ENCODE measurements at places on chromosomes 1 and 21.

DNA sequence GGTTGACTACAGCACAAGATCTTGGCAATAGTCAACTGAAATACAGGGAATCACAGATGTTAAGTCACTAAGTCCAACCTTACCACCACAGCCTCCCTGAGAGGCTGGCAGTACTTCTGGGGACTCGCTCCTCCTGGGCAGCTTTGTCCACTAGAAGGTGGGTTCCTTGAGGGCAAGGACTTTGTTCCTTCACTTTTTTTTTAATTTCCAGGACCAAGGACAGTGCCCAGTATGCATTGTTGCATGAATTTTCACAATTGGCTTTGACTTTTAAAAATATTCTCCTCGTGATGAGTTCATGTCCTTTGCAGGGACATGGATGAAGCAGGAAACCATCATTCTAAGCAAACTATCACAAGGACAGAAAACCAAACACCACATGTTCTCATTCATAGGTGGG lies 96.7 kb upstream of the IGSF21 start:
- no peak for DNase-seq

GRCh38 chr1:181159451-181160140 lies 71.1 kb downstream of the IER5 start:
- no peak for DNase-seq

DNA sequence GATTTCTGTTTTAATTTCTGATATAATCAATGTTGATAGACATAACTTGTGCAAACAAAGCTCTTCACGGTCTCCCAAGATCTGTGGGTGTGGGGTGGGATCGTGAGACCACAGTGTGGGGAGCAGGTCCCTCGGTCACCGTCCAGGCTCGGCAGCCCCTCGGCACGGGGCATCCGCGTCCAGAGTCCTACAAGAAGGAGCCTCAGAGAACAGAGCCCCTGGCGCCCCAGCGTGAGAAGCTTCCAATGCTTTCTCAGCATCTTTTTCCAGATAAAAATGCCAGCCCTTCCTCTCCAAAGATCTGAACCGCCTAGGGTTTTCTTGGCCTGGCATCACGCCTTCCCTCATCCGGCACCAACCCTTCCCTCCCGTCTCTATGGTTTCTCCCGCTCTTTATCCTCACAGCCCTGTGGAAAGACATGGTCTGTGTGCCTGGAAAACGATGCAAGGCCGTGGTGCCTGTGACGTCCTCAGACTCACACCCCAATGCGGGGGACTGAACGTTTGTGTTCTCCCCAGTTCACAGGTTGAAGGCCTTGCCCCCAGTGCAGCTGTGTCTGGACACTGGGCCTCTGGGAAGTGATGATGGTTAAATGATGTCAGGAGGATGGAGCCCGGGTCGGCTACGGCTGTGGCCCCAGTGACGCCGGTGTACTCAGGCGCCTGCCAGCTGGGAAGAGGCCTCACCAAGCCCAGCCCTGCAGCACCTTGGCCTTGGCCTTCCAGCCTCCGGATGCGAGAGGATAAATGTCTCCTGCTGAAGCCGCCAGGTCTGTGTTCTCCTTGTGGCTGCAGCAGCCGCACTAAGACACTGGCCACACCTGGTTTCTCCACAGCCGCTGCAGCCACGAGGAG lies 45.9 kb upstream of the COL6A2 start:
- DNase-seq: no peak

DNA sequence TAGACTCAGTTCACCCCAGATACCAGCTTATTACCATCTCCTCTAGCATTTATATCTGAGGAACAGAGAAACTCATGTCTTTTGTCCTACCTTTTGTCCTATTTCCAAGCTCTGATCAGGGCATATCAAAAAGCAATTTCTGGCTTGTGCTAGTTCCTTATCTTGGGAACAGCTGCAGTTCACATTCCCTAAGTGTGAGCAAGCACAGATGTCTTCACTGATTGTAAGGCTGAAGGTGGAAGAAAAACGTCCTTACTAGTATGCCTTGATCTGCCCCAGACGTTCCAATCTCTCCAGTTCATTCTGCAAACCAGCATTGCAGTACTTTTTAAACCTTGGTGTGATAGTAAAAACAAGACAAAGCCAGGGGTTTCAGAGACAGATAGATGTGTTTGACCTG lies 139.8 kb downstream of the NCAM2 start:
- no peak for DNase-seq

DNA sequence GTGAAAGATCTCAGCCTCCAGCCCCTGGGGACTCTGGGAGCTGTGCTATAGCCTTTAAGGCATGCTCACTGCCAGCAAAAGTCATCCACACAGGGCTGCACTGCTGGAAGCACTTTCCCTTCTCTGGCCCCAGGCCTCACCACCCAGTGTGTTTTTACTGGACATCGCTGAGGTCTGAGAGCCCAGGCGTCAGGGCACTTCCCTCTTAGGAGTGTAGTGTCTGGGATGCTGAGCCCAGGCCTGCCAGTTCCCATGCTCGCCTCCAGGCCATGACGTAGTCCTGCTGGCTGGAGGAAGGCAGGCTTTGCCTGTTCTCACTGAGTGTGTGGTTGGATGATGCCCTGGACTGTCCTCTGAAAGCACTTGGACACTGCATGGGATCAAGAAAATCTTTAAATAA lies 101.2 kb downstream of the GDAP2 start:
- no peak for DNase-seq

GRCh38 chr1:172533513-172534151 lies 682 bp downstream of the SUCO start:
- no peak for DNase-seq

- no peak for DNase-seq
These were observed 149.2 kb downstream of the OMA1 start for GRCh38 chr1:58397187-58397820.

GRCh38 chr1:7810395-7810794 lies 26.3 kb downstream of the PER3 start:
- DNase-seq: no peak

DNA sequence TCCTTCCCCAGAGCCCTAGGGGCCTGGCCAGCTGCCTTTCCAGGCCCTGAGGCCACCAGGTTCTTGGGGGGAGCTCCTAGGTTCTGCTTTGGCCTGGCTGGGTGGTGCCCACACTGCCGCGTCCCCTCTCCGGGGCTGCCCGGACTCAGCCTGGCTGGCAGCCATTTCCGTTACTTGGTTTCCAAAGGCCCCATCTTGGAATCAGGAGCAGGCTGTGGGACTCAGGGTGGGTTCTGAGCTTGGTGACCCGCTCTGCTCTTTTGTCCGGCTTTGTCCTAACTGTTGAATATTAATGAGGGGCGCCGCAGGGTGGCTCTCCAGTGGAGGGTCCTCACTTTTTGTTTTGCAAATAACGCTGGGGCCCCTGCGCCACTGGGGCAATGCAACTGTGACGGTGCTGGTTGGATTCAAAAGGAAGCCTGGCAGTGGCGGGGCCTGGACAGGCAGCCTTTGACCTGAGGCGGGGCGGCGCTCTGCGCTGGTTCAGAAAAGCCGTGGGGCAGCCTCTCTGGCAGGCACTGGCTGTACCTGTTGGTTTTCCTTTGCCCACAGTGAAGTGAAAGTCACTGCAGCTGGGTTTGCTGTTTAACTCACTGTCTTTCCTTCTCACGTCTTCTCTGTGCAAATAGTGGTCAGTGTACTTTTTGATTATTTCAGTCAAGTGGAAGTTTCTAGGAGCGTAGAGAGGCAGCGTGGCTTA lies 20.2 kb downstream of the SKI start:
- DNase-seq: no peak

DNA sequence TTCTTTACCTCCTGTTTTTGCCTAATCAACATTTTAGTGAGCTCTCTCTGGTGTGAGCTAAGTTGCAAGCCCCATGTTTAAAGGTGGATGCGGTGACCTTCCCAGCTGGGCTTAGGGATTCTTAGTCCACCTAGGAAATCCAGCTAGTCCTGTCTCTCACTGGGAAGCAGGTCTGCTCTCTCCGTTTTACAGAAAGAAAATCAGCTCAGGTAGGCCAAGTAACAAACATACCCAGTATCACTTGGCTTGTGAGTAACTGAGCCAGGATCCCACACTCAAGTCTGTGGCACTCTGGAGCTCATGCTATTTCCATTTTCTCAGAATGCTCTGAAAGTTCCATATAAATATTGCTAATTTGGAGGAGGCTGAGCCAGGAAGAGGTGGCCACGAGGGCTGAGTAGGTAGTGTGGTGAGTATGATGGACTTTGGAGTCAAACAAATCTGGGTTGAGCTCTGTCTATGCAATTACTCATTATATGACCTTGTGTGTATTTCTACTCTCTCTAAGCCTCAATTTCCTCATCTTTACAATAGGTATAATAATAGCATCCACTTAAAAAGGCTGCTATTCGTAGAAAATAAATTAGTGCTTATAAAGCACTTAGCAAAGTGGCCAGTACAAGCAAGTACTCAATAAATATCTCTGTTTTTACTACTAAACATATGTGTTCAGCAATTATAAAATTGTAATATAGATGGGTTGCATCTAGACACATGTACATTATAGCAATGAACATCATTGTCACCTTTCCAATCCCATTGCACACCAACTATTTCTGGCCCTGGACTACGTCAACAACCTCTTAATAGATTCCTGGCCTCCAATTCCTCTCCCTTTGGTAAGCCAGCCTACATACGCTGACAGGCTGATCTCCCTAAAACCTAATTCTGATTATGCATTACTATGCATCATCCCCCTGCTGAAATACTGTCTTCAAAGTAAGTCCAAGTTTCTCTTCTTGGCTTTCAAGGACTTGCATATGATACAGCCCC lies 32.7 kb upstream of the DHCR24 start:
- no peak for DNase-seq

DNA sequence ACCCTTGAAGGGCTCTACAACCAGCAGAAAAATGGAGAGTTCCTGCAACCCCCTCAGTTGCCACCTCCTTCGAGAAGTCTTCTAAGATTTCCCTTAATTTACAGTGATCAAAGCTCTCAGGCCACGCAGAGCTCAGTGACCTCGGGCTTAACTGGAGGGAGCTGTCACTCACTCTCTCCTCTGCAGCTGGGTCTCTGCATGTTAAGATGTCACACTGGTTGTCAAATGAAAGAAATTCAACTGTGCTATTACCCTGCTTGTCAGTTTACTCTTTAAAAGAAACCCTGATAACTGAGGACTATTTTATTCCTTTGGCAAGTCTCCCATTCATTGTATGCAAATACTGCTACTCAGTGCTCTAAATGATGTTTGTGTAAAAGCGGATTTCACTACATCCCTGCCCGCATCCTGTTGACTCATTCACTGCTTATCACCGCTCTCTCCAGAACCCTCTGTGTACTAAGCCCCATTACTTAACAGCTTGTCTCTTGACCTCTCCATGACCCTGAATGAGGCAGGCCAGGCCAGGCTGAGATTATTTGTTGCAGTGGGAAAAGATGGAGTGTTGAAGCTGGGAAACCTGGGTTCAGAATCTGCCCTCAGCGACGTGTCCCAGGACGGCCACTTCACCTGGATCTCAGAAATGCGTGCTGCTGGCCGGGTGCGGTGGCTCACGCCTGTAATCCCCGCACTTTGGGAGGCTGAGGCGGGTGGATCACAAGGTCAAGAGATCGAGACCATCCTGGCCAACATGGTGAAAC lies 13.7 kb downstream of the DHRS3 start:
- DNase-seq: no peak

DNA sequence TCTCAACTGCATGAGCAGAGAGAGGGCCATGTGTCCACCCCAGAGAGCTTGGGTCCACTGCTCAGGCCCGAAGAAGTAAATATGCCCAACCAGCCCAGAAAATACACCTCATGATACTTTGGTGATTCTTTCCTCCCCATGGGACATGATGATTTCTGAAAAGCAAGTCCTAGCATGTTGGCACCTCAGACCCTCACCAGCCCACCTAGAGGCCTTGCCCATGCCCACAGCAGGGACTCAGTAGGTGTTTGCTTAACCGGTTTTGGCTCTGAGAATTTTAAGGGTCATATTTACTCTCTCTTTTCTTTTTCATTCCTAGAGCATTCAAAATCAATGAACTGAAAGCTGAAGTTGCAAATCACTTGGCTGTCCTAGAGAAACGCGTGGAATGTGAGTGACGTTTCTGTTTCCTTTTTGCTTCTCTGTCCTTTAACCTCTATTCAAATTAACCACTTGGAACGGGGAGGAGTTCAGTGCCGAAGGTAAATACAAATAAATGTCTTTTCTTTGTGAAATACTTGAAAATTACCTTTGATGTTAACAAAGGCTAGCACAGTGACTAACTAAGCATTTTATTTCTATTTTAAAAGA lies 79.7 kb downstream of the PDE9A start:
- no peak for DNase-seq

GRCh38 chr1:204417074-204417997 lies 5.7 kb upstream of the PPP1R15B start:
- DNase-seq: no peak

DNA sequence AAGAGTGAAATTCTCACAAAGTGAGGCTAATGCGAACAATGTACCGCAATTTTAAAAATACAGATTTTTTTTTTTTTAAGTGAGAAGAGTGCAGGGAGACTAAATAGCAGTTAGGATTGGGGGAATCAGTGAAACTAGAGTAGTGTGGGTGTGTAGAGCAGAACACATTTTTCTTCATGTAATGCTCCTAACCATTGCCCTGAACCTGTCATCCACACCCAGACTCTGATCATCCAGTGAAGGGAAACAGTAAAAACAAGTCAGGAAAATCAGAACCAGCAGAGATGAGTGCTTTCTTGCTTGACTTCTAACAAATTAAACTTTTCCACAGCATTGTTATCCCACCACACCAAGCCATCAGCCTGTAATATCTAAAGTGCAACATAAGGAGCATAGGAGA lies 9.1 kb downstream of the CADM3 start:
- DNase-seq: no peak

DNA sequence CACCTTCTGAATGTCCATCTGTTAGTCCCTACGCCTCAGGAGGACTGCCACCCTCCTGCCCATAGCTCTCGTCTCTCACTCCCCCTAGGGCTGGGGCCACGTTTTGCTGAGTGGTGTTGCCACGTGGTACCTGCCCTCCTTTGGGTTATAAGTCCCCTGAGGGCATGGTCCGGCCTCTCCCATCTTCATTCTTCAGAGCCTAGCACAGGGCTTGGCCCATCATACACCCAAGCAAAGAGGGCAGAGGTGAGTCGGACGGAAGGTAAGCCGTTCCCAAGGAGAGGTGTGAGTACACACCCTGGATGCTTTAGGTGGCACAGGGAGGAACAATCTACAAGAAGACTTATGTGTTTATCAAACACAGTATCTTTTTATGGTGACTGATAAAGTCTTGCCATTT lies 10.9 kb downstream of the PADI2 start:
- no peak for DNase-seq

- DNase-seq: no peak
These were observed 214.3 kb downstream of the PTPRU start for GRCh38 chr1:29450591-29450990.

- DNase-seq: no peak
These were observed 31.9 kb upstream of the IL19 start for GRCh38 chr1:206738370-206739366.

- no peak for DNase-seq
These were observed 235.3 kb upstream of the ESRRG start for GRCh38 chr1:216958569-216958968.

GRCh38 chr21:34351786-34352241 lies 12.0 kb upstream of the KCNE2 start:
- no peak for DNase-seq

DNA sequence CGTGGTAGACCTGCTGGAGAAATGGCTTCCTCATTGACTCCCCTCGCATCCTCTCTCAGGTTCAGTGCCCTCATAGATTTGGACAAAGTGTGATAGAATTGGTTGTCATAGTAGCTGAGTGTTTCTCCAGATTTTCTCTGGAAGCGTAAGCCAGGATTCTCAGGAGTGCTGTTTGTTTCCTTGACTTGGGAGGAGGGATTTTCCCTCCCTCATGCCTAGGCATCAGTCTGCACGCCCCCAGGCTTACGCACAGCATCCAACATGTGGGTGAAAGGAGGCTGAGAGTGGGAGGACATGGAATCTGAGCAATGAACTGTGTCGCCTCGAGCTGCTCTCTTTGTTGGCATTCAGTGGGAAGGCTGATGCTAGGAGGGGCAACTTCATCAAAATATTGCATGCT lies 503.5 kb downstream of the LTN1 start:
- DNase-seq: no peak
